ENCODE measurements at places on chromosomes 2 and 18.
A peak's percentile ranks its signal among the peaks of the same experiment; 100 is the strongest.

DNA sequence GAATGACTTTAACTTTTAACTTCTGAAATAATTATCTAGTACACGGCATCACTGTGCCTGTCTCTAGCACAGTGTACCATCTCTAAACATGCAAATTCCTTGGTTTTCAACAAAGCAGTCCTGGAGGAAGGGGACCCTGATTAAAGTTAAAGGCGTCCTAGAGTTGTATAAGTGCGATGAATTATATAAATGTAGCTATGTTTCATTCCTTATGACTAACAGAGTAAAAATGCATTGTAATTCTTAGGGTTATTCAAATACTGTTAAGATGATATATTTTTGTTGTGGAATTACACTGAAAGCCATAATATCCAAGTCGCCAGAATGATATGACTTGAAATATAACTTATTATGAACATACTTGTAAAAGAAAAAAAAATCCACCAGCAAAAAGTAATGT is 544.9 kb upstream of the LINC00305 start:
- no peak for DNase-seq

- DNase-seq = no peak
Observed at GRCh38 chr2:12303181-12304030, 413.3 kb upstream of the TRIB2 start.

DNA sequence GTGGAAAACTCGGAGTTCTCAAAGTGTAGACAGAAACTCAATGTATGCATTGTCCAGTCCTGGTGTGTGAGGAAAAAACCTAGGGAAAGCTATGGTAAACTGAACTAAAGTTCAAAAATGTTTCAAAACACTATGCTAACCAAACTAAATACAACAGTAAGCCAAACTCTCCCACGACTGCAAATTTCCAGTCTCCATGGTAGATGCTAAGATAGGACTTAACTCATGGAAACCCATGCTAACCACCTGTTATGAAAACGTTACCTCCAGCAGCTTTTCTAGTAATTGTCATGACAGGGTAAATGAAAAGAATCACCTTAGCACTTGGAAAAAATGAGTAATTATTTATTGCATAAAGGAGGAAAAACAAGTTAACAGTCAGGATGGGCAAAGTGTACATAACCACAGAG is 135.7 kb upstream of the EPC2 start:
- DNase-seq = no peak

- no peak for DNase-seq
Observed at GRCh38 chr2:61055557-61055956, 10.1 kb upstream of the SANBR start.

DNA sequence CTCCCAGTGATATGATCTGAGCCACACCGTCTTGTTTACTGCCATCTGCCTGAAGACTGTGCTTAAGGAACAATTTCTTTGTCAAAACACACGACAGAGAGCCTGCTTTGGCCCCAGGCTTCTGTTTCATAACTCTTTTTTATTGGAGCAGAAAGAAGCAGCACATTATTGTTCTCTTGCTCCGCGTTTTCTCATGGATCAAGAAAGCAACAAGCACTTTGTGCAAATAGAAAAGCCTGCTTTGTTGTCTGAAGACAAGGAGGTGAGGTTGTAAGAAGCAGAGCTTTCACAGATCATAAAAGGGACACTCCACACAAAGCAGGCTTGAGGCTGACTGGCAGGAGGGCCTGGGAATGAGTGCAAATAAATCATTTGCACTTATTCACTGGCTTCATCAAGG is 118.3 kb upstream of the FAM136A start:
- DNase-seq = no peak

- no peak for DNase-seq
Observed at GRCh38 chr2:144011098-144011497, 508.8 kb downstream of the ZEB2 start.

- peak; percentile 12 for DNase-seq
Observed at GRCh38 chr2:168060986-168061750, 186.2 kb downstream of the STK39 start.

DNA sequence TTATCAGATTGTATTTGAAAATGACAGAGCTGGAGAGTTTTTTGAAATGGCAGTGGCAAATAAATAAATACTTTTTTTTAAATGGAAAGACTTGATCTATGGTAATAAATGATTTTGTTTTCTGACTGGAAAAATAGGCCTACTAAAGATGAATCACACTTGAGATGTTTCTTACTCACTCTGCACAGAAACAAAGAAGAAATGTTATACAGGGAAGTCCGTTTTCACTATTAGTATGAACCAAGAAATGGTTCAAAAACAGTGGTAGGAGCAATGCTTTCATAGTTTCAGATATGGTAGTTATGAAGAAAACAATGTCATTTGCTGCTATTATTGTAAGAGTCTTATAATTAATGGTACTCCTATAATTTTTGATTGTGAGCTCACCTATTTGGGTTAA is 30.9 kb downstream of the CD28 start:
- DNase-seq = no peak

DNA sequence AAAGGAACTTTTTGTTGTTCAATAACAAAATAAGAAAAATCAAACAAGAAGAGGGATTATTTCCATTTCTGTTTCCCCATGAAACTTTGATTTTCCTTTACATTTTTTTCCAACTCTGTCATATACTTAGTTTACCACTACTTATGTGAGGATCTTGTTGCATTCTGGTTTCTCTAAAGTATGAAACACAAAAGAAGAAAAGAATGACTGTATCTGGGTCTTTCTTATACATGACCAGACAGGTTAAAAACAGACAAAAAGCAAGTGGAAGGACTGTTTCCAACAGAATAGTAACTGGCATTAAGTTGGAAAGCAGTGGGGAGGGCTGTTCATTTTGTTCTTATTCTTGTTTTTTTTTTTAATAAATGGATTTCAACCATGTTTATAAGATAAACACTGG is 1207.8 kb upstream of the FAM98A start:
- no peak for DNase-seq

DNA sequence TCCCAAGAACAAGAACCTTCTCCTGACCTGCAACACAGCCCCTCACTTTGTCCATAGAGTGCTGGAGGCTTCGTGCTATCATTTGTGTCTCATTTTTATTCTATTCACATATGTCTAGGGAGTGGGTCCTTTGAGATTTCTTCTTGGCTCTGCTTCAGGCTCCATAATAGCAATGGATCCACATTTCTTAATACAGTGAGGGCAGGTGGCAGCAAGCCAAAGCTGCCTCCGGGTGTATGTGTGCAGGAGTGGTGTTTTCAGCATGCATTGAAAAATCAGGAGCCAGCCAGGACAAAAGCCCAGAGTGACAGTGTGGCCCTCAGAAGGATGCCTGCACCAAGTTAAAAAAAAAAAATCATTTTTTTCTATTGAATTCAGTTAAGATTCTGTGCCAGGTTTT is 115.1 kb upstream of the PELI1 start:
- no peak for DNase-seq

DNA sequence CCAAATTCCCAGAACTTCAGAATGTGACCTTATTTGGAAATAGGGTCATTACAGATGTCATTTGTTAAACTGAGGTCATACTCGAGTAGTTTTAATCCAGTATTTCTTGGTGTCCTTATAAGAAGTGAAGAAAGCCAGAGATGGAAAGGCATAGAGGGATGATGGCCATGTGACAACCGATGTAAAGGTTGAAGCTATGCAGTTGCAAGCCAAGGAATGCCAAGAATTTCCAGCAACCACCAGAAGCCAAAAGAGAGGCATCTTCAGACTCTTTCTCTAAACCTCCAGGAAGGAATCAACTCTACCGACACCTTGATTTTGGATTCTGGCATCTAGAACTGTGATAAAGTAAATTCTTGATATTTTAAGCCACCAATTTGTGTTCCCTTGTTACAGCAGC is 242.2 kb downstream of the CDH20 start:
- no peak for DNase-seq

GRCh38 chr2:218008060-218009040 is 5.6 kb upstream of the TNS1 start:
- no peak for DNase-seq

DNA sequence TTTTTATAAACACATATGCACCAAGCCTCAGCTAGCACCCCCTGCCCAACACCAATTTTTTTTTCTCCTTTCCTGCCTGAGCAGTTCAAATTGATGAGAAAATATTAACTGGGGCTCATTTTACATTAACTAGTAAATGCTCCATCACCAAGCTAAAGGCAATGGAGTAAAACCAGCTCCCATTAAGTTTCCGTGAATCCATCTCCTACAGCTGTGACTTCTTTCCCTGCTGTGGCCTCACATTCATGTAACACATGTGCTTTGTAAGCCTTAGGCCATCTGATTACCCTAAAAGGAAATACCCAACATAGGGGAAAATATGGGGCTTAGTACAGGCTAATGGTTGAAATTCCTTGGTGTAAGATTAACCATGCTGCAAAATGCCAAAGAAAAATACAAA is 60.8 kb downstream of the DNER start:
- DNase-seq = no peak

- DNase-seq = no peak
Observed at GRCh38 chr2:190653931-190654330, 5.0 kb downstream of the NAB1 start.

- DNase-seq = no peak
Observed at GRCh38 chr2:96218508-96219131, 10.0 kb upstream of the STARD7 start.

DNA sequence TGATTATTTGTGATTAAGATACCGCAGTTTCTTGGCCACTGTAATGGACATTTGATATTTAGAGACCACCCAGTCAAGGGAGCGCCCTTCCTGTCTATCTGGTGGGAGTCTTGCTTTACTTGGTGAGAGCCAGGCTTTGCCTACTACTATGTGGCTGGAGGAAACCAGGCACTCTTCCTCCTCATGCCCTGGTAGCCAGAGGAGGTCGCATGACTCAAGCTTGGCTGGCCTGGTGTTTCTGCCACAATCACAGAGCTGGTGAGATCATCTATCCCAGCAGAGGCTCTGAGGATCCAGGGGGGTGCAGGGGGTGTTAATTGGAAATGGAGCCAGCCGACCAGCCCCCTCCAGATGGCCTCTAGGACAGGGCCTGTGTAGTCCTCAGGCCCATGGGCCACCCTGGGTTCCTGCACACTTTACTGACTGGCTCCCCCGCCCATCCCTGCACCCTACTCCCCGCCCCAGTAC is 46.8 kb upstream of the BIN1 start:
- DNase-seq = no peak

GRCh38 chr18:32200766-32201165 is 10.9 kb downstream of the MEP1B start:
- no peak for DNase-seq

- DNase-seq = no peak
Observed at GRCh38 chr18:37559194-37559593, 6.4 kb downstream of the CELF4 start.

DNA sequence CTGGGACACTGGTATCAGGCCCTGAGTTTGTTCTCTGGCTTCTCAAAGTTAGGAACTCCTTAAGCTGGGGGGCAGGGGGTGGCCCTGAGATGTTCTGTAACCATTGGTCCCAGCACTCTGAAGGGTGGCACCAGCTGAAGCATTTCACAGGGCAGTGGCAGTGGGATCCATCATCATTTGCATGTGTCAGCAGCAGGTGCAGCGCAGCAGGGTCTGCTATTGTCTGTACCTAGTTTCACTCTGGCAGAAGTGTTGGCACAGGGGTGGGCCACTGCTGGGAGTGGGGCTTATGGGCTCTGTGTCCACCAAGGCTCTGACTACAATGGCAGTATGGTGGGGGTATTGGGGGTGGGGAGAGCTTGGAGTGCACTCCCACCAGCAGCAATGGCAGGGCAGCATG is 460.4 kb upstream of the ZNF804A start:
- no peak for DNase-seq

DNA sequence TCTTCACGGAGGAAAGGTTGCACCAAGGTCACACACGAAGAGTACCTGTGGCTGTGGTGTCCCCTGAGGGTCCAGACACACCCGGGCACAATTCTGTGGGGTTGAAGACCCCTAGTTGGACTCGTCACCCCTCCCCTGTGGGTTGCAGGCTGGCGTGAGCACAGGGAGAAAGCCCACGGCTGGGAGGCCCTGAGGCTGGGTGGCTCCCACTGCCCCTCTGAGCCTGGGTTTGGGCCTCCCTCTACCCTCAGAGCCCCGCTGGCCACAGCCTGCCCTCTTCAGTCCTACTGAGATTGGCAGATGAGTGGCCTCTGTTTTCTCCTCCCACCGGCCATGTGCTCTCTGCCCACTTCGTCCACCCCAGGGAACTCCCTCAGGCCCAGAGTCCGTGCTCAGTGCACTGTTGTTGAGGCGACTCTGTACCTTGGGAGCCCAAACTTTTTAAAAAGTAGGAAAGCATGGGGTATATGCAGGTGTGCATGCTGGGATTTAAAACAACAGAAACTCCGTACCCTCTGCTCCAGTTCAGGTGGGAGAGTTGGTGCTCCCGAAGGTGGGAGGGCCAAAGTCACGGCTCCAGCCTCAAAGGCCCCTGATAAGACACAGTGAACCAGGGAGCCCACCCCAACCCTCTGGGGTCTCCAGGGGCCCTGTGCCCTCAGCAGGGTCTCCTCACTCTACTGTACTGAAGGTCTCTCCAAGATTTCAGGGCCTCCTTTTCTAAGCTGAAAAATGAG is 19.1 kb downstream of the RAMP1 start:
- no peak for DNase-seq

DNA sequence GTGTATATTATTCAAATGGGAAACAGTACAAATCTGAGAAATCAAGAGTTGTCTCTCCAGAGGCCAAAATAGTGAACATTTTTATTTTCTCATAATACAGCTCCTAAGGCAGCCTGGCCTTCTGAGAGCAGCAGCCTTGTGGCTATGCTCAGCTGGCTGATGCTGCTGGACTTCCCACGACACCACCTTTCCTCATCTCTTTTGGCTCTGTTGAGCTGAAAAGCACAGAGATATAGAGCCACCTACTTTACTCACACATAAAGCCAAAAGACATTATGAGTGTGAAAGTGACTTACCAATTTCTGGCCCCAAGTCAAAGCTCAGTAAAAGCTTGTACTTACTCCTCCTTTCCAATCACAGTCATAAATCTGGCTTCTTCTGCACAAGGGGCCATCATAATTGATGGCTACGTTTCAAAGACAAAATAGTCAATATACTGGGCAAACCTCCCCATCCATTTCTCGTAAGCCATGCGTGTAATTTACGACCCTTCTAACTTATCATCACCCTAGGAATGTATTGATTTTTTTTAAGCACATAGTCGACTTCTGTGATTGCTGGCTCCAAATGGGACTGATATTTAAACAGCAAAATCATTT is 18.6 kb upstream of the REG3A start:
- no peak for DNase-seq

DNA sequence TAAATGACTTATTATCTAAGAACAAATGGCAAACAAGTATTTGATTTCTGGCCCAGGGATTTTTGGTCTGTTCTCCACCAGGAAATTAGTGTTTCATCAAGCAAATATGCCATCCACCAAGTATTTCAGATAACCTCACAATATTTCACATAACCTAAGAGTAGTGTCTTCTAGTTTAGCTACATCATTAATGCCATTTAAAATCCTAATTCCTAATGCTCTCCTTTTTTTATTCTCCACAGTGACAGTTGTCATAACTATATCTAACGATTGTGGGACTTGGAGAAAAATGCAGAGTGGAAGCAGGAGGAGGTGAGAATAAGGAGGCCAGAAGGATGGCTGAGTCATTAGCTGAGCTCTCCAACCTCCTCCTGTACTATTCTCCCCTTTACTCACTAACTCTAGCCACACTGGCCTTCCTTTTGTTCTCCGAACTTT is 58.5 kb upstream of the CTLA4 start:
- peak; percentile 60 for DNase-seq

Data from GM04503 (cell line).